Fibroblast of villous mesenchyme (primary cell): ENCODE measurements at places on chromosomes 6 and 20.

- no peak for DNase-seq
Measured at GRCh38 chr6:129440691-129441090, 269.3 kb downstream of the ARHGAP18 start.

GRCh38 chr20:560680-561079, 17.1 kb upstream of the CSNK2A1 start:
- DNase-seq, result no peak

- DNase-seq, result peak; percentile 18
Measured at GRCh38 chr6:78629154-78629721, 238.1 kb upstream of the IRAK1BP1 start.

GRCh38 chr6:25224242-25224641, 54.9 kb upstream of the CARMIL1 start:
- DNase-seq, result no peak

GRCh38 chr6:51528556-51528955, 558.9 kb downstream of the PKHD1 start:
- no peak for DNase-seq

DNA sequence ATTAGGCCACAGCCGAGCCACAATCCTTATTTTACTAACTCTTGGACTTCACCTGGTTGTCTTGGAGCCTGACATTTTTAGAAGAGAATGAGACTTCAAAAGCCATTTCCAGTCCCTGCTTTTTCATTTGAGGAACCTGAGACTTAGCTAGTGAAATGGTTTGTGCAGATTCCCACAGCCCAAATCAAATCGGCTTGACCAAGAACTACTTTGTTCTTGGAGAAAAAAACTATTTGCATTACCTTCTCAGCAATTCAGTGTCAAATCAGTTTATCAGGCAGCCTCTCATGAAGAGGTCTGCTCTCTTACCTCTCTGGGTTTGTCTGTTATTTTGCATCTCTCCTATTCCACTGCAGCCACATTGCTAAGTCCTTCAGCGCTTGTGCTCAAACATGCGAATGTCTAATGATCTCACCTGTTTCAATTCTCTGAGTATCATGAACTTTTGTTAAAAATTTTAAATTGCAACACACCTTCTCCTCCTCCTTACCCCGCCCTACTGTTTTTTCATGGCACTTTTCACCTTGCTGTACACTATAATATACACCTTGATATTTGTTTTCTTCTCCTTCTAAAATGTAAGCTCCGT, 573 bp upstream of the IFNGR1 start:
- DNase-seq, result no peak
